ENCODE measurements at places on chromosomes 3 and 15.

GRCh38 chr3:53594276-53594675 is 99.9 kb downstream of the CACNA1D start:
- no peak for DNase-seq

GRCh38 chr3:40398346-40398745 is 11.4 kb downstream of the ENTPD3 start:
- DNase-seq, result no peak

DNA sequence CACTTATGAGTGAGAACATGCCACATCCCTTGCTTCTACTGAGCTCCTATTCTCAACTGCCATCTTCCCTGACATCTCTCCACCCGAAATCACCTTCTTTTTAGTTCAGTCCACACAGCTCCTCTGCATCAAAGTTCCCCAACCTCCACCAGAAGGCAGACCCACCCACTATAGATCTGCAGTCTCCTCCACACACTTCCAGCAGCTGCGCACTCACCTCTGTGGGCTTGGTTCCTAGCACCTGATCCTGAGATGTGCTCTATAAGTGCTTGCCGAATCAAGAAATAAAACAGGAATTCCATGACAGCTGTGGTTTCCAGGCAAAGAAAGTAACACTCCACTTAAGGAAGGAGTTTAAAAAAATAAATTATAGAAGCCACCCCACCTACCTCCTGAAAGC is 85.4 kb downstream of the TRANK1 start:
- no peak for DNase-seq

- DNase-seq, result no peak
Measured at GRCh38 chr3:4841225-4841624, 138.0 kb upstream of the BHLHE40 start.

DNA sequence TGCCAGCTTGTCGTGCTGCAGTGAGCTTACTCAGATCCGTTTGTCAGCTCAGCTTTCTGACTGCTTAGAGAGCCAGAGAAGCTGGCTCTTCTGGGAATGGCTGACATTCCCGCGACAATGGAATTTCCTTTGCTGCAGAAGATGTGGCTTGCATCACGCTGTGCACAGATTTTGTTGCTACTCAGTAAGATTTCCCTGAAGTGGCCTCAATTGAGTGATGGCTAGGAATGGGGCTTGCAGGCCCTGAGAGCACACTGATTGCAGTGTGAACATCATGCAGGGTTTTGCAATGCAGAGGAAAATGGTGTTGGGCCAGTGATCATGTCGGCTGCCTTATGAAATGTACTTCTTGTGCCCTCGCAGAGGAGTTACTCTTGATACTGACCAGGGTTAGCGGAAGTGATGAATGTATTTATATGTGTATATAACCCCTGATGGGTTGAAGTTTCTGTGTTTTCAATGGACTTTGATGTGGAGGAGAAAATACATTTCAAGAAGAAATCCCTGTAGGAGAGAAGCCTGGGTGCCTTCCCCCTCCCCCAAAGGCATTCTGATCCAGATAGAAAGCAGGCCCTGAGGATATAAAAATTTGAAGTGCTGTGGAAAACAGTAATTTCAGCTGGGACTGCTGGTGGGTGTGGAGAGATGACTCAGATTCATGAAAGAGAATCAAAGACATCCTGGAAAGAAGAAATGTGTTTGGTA is 102.5 kb upstream of the PDZRN3 start:
- no peak for DNase-seq

GRCh38 chr3:187251599-187251998 is 39.9 kb downstream of the MASP1 start:
- no peak for DNase-seq

DNA sequence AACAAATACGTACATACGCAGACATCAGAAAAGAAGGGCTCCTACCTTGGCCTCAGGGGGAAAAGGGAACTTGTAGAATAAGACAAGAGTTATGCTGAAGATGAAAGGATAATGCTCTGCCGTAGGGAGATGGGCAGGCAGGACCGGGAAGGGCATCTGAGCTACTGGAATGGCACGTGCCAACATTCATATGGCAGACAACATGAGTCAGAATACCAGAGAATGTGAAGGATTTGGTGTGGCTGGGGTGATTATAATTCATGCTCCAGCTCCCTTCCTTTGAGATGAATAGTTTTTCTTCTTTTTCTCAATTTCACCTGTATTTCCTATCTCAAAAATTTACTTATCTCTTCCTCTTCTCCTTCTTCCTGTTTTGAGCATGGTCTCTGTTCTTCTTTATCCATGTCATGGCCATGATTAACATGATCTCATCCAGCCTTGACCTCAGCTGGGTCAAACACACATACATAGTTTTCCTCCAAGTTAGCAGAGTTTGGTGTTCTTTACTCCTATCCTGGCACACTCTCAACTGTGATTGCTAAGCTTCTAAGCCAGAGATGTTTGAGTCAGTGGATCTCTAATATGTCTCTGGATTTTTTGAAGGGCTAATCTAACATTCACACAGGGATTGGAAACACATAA is 507.0 kb downstream of the FOXP1 start:
- DNase-seq, result no peak

- DNase-seq, result no peak
Measured at GRCh38 chr3:13507570-13508339, 27.6 kb downstream of the HDAC11 start.

DNA sequence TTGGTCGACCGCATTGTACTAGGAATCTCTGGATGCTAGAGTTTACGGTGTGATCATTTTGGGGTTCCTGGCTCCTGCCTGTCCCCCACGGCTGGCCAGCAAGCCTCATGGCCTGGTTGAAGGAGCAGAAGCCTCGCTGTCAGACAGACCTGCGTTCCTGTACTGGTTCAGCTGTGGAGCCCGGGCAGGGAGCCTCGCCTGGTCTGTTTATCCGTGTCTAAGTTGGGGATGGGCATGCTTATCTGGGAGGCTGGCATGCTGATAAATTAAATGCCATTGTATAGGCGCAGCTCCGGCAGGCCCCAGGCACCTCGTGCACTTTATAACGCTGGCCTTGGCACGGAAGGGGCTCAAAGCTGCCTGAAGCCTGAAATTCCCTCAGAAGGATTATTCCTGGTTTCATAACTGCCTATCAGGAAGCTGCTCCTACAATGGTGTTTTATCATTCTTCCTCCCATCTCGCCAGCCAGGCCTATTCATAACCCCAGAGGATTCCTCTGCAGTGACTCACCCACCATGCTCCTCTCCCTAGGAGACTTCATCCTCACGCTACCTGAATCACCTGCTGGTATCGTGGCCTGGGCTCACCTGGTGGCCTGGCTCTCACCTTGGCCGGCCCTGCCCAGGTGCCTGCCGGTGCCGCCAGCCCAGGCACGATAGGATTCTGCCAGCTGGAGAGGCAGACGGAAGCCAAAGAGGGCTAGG is 110.9 kb downstream of the ASB7 start:
- no peak for DNase-seq

GRCh38 chr3:144643771-144644198 is 672.2 kb downstream of the DIPK2A start:
- DNase-seq, result no peak

DNA sequence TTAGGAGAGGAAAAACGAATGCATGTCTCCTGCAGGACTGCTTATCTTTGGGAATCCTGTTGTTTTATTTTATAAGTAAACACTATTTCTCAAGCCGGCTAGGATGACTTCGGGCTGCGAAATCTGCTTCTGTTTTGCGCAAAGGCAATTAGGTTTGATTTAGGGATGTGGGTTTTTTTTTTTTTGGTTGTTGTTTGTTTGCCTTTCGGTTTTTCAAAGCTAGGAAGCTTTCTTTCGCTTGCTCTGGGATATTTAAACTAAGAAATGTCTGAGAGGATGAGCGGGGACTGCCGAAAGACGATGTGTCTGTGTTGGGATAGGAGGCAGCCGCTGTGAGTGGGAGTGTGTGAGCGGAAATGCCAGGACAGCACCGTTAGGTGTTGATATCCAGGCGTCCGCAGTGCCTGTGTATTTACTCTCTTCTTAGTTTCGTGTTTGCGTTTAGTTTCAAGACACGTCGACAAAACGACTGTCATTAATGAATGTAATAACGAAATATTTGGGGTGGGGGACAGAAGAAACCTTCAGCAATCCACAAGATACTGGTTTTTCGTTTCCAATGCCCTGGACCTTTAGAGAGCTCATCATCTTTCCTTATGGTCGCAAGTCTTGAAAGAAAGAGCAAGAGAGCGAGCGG is 604 bp downstream of the ISL2 start:
- DNase-seq, result no peak

GRCh38 chr15:72227720-72228119 is 3.3 kb downstream of the PKM start:
- no peak for DNase-seq

GRCh38 chr3:99324636-99325203 is 313.7 kb upstream of the COL8A1 start:
- DNase-seq, result no peak

DNA sequence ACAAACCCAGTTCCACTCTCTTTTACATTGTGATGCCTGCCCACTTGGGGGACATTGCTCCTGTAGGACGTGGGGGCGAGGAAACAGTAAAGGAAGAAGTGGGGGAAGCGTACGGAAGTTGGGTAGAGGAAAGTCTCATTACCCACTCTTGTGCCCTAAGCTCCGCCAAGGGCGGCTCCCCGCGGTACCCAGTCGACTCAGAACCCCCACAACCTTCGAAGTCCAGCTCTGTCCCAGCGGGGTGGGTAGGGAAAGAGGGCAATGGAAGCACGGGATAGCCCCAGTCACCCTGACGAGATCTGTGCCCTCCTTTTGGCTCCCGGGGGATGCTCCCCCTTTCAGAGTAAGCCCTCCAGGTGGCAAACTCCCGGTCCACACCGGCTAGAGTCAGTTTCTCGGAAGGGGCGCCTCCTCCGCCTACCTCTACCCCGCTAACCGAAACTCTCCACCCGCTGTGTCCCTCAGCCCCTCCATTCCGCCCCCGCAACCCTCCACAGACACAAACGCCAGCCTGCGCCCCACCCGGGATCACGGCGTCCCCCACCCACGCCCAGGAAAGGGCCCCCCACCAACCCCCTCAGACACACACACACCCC is 527 bp downstream of the CSNK1G1 start:
- peak; percentile 6 for DNase-seq

- DNase-seq, result no peak
Measured at GRCh38 chr3:25836579-25836978, 46.7 kb downstream of the OXSM start.

DNA sequence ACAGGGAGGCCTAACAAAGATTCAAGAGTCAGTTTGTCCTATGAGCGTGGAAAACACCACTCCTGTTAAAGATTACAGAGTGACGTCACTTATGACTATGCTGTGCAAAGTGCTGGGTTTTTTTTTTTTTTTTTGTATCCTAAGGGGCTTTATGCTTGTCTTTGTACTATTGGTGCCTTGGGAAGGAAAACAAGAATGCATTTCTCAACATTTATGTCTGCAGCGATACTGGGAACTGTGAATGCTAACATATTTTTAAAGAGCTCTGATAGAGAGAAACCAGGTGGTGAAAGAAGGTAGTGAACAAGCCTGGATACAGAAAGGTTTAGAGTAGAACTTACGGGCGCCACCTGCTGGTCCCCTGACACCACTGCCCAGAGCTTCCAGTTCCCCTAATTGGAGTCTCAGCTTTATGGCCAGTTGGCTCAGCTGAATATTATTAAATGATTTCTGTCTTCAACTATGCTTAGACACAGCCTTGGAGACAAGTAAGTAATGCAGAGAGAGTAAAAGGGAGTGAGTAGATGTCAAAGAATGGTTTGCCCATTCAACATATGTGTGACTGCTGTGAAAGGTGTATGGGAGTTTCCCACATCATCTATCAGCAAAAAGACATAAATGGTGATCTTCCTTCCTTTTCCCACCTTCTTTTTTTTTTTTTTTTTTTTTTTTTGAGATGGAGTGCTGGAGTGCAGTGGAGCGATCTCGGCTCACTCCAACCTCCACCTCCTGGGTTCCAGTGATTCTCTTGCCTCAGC is 807.9 kb upstream of the CFAP20DC start:
- DNase-seq, result peak; percentile 73

DNA sequence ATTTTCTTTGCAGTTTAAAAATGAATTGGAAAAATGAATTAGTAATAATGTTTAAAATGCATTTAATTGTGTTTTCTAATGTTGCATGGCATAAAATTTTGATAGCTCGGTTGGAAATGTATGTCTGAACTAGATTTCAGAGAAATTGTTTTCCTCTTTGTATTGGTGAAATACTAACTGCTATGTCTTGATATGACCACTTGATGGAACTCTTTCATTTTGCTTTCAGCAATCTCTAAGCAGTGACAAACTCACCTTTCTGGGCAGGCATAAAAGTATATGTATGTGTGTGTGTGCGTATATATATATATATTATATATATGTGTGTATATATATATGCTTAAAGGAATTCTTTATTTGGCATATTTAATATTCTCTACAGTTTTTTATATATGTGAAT is 239.3 kb upstream of the ZNF717 start:
- no peak for DNase-seq

DNA sequence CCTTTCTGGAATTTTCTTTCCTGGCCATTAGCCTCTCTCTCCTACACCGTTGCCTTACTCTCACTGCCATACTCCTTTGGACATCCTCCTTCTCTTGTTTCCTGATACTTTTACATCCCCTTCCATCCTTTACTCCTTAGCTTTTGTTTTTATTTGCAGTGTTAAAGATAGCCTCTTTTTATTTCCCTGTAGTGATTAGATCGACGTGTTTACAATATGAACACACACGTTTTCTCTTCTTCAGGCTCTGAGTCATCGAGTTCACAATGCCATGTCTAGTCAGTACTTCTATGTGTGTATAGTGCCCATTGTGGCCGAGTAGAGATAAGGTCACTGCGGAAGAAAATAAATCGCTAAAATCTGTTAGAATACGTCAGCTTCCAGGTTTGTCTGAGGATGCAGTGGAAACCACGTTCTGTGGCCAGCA is 208.5 kb downstream of the LPP start:
- DNase-seq, result peak; percentile 39

DNA sequence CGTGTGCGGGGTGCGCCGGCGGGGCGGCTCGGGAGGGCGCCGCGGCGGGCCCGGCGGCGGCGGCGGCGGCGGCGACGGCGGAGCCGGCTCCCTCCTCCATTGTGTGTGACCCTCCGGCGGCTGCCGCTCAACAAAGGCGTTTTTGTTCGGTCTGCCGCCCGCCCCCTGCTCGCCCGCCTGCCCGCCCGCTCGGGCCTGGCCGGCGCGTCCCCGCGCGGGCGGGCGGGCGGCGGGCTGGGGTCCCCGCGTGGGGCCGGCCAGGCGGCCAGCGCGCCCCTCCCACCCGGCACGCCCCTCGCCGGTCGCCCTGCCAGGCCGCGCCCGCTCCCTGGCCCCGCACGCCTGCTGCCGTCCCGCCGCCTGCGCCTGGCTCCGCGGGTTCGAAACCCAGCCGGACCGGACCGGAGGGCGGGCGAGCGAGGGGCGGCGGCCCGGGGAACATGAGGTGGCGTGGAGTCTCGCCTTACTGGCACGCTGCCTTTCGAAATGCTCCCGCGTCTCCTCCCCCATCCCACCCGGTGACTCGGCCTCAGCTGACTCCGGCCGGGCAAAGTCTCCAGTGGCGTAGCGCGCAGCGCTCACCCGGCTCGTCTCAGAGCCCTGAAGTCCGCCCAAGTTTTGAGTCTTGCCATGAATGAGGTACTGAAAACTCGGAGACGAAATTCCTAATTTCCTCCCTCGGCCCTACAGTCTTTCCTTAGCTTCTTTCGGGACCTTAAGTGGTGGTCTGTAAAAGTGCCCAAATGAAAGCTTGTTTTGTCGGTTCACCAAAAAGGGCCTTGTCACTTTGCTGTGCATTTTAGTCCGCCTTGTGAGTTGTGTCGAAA is 588 bp downstream of the MAPK6 start:
- DNase-seq, result peak; percentile 54

- DNase-seq, result no peak
Measured at GRCh38 chr3:58965865-58966264, 84.0 kb downstream of the CFAP20DC start.

Data from CD4-positive, alpha-beta T cell treated with Interleukin-2 at 100 ng/mL for 4 hours (primary cell).